ENCODE measurements at places on chromosomes 1 and 21.

GRCh38 chr21:37119421-37120218 lies 46.6 kb downstream of the TTC3 start:
- peak; percentile 34 for DNase-seq

GRCh38 chr1:10874351-10874750 lies 77.9 kb upstream of the CASZ1 start:
- no peak for DNase-seq

- no peak for DNase-seq
Measured at GRCh38 chr21:44686843-44687561, 5.0 kb upstream of the KRTAP12-1 start.

GRCh38 chr1:23624440-23624839 lies 65.1 kb upstream of the ID3 start:
- no peak for DNase-seq

DNA sequence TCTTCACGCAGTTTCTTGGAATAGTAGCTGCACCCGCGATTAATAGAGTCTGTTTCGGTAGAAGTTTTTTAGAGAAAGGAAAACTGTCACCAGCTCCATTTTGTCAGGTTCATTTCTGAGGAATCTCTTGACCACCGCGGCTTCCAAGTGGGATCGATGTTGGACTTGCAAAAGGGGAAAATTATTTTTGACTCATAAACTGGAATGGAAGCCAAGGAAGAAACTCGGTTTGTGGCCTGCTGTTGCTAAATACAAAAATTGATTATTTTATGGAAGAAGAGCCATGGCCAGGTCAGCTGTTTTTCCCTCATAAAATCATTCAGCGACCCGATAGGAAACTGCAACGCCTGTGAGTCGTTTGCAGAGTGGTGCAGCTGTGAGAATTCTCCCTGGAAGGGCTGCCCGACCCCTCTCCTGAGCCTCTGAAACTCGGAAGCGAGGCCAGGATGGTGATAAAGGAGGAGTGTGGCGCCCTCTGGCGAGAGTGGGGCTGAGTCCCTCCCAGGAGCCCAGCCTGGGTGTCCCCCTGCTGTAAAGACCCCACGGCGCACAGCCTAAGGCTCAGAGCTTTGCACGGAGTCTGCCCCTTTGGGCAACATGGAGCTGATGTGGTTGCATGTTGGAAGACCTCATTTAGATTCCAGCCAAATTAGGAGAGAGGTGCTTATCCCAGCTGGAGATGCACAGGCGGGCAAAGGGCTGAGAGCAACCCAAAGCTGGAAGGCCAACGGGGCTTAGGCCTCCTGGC lies 83.6 kb upstream of the SLC25A33 start:
- peak; percentile 29 for DNase-seq

Measured in NCI-H1436 (cell line).